ENCODE measurements at places on chromosomes 12 and 14.

- no peak for DNase-seq
These were observed 96.6 kb downstream of the NKX2-1 start for GRCh38 chr14:36423430-36423829.

- DNase-seq = no peak
These were observed 36.3 kb upstream of the HECTD1 start for GRCh38 chr14:31243860-31244259.

- no peak for DNase-seq
These were observed 16.7 kb downstream of the STK38L start for GRCh38 chr12:27260746-27261145.

DNA sequence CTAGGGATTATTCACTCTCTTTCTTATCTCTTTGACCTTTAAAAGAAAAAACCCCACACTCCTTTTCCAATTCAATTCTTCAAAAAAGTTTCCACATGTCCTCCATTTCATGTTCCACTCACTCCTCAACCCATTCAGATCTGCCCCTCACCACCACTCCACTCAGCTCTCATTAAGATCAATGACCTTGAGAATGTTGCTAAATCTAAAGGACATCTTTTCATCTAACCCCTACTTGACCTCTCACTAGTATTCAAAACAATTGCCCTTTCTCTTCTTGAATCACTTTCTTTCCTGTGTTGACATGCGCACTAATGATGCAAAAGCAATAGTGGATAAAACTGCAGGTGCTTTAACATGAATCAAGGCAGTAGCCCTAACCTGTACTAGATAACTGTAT, 9.9 kb downstream of the HECTD1 start:
- no peak for DNase-seq

- no peak for DNase-seq
These were observed 66.4 kb upstream of the DCN start for GRCh38 chr12:91249054-91249453.

DNA sequence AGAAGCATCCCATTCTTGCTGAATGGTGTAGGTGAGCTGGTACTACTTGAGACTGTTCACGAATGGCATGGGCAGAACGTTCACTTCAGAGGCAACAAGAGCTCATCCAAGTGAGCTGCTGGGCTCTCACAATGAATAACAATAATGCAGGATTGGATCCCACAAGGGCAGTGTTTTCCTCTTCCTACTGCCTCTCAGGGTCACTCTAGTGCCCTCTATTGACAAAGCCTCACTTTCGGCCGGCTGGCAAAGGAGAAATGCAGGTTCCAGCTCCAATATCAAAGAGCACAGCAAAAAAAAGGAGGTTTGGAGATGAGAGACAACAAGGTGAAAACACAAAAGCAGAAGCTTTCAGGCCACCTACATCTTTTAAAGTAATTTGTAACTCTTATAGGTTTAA, 74.6 kb upstream of the MYF6 start:
- DNase-seq = no peak

GRCh38 chr14:104795781-104796686, 486 bp upstream of the AKT1 start:
- DNase-seq = no peak

GRCh38 chr14:28220391-28220790, 546.2 kb upstream of the FOXG1 start:
- DNase-seq = no peak

DNA sequence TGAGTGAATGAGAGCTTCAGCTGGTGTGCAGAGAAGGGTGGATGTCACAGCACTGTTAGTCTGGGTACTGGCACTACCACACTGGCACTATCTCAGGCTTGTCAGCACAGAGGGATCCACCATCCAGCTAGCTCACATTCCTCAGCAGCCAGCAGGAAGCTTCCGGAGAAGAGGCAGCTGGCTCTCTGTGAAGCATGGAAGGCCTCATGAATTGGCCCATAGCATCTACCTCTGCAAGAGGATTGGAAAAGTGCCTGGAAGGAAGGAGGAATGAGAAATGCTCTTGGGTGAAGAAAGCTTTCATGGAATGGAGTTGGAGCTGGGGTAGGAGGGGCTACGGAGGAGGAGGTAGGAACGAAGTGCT, 9.9 kb downstream of the KRT83 start:
- no peak for DNase-seq

DNA sequence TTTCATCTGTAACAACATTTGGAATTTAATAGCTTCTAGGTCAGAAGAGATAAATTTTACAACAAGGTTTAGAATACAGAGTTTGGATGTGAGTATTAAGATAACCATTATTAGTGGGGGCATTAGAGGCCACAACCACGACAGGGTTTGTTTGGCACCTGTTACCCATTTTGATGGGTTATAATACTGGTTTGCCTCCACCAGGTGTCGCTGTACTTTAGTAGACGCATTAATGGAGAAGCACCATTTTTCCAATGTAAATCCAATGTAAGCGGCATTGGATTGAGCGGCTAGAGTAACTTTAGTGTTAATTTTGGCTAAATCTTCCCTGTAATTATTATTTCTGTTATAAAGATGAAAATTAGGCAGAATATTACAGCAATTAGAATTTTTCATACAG, 136.2 kb downstream of the SLCO1B3 start:
- DNase-seq = no peak

DNA sequence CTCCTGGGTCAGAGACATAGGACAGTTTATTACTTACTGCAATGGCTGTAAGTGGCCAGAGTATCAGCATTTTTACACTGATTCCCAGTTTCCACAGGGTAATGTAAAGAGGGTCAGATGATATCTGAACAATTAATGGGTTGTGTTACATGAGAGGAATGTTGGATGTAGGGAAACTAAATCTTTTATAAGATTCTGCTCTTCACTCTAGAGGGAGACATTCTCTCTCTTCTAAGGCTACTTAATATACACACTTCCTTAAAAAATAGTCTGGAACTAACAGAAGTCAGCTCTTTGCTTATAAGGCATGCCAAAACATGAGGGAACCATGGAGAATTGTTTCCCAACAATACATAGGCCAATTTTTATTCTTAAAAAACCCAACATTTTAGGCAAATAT, 389.8 kb downstream of the ETNK1 start:
- DNase-seq = no peak

GRCh38 chr12:110641521-110641920, 27.6 kb downstream of the TCTN1 start:
- no peak for DNase-seq

DNA sequence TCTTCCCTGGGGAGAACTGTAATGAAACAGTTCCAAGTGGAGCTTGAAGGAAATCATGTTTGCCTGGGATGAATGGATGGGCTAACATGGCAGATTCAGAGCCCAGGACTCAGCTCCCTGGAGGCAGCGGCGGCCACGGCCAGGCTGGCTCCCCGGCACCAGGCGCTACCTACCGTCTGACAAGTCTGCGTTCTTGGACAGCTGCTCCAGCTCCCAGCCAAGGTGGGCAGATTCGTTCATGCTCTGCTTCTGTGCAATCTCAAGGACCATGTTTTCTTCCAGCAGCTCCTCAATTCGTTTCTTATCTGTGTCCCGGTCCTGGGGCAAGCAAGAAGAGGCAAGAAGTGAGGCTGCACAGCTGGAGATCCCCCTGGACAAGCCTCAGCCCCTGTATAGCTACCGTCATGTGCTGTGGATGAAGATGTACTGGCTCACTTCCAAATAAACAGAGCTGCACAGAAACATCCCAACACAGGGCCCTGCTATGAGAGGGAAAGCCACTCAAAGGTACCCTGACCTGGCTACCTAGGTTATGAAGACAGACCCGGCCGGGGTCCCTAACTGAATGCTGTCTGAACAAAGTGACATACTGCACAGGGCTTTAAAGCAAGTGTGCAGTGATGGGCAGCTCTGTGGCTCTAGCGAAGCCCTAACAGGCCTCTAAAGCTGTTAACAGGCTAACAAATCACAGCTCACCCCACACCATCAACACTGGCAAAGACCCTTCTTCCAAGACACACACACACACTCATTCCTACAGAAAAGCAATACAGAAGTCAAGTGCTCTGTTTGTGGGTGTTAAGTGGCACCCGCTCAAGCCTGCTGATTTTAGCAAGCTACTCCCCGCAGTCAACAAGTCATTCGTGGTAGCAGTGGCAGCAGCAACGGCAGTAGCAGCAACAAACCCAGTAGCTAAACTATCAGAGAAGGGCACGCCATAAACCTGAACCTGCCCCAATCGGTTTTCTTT, 80.4 kb upstream of the GPR68 start:
- no peak for DNase-seq

- DNase-seq = peak; percentile 86
These were observed 84.5 kb downstream of the CCDC88C start for GRCh38 chr14:91332986-91333649.

- DNase-seq = no peak
These were observed 19.2 kb downstream of the TAS2R7 start for GRCh38 chr12:10783252-10783651.

DNA sequence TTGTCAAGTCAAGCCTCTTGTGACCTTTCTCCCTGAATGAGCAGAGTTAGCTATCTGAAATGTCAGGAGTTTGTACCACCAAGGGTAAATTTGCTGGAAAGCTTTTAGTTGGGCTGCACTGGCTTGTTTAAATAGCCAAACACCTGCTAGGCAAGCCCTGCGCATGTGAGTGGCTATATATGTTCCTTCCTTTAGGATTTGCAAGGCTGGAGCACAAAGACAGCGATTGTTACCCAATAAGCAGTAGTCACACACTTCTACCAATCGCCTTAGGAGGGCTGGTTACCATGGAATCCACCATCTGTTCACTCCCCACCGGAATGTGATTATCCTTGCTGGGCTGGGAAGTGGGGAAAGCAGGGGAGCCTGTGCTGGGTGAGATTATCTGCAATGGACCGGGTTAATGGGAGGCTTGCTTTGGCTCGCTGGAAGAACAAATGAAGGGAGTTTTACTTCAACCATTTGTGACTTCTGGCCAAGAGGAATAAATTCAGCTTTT, 102.5 kb downstream of the FGD4 start:
- DNase-seq = peak; percentile 41

GRCh38 chr14:104576232-104576969, 3.2 kb upstream of the C14orf180 start:
- DNase-seq = no peak

- DNase-seq = no peak
These were observed 12.9 kb downstream of the COL2A1 start for GRCh38 chr12:47991106-47992061.

- DNase-seq = no peak
These were observed 71.4 kb upstream of the GPR68 start for GRCh38 chr14:91315844-91316267.

GRCh38 chr14:68968051-68968450, 11.1 kb downstream of the ACTN1 start:
- no peak for DNase-seq

DNA sequence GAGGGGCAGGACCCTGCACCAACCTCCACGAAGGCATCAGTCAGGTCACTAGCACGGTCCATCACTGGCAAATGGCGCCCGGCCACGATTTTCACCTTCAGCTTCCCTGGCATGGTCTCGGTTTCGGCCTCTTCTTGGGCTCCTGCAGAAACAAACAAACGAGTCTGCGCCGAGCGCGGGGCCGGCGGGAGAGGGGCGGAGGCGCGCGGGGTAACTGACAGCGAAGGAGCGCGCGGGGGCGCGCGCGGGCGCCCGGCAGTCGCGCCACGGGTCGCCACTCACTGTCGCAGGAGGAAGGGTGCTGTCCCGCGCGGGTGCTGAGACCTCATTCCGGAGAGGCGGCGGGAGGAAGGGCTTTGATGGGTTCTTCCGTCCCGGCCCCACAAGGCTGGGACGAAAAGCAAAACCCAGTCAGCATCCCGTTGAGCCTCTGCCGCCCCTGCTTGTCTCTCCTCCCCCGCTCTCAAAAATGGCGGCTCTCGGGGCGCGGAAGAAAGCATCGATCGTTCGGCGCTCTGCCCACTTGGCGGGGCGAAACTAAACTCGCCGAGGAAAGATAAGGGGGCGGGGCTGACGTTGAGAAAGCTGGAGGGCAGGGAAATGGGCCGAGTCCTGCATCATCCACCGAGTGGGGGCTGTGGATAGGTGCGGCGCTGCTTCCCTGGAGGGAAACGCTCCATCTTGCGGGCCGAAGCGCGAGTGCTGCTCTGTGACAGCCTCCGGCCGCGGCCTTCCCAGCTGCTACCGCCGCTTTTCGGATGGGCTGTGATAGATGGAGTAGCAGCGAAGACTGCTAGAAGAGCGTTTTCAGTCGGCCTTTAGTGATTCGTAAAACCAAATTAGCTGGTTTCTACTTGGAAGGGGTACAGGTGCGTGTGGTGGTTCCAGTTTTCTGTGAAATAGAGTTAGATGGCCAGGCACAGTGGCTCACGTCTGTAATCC, at the start of gene C2CD5:
Gene C2CD5 (minus strand): TSS at position 505 of the 942 bp plus-strand sequence. CDS start 392 bp downstream, at position 113.
- DNase-seq = peak; percentile 99

- DNase-seq = no peak
These were observed 18.4 kb upstream of the KRT86 start for GRCh38 chr12:52255926-52256583.

DNA sequence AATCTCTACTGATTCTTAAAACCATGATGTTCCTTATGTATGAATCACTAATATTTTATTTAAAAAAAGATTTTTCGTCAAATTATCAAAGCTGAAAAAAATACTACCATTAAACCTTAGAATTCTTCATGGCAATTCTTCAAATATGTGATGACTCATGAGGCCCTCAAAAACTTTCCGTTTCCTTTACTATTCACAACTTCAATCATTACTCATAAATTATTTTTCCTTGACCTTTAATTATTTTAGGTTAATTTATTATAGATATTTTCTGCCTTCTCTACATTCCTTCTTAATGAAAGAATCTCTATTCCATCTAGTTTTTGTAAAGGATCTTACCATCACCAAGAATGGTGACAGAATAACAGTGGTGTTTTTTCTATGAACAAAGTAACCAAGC, 162.1 kb upstream of the SOX5 start:
- DNase-seq = no peak

DNA sequence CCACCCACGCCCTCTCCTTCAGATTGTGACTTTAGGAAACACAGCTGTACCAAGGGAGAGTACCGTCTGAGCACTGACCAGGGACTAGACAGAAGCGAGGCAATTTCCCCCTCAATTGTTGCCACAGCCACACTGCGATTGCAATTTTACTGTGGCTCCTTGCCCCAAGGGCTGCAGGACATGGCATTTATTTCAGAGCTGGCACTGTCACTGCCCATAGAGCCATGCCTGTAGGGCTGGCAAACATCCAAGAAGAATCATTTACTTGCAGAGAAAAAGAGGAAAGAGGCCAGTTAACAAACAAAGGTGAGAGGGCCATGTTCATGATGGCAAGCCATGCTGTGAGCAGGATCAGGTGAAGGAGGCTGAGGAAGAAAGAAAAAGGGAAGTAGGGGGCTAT, 129.6 kb downstream of the EMP1 start:
- no peak for DNase-seq

All from muscle of arm (tissue), 14 donors.